Sigmoid colon (tissue), 7 donors: ENCODE measurements at places on chromosomes 1 and 21. TPM values are rescaled to one million over a fixed set of nuclear protein-coding genes. Genes with fewer than 3 reads are reported as not detected.

S100A9 gene
- total RNA-seq = 251 TPM

- peaks cover 43% of the 10 kb centered on the region for H3K36me3 ChIP-seq
- H3K4me1 ChIP-seq = peaks cover 5% of the 10 kb centered on the region
- no peaks in the 10 kb centered on the region for H3K27me3 ChIP-seq
- DNase-seq = no peak
- no peak overlapping the region for H3K4me3 ChIP-seq
Measured at GRCh38 chr1:161849518-161849917, 83.4 kb downstream of the ATF6 start.

PRR9 gene
- total RNA-seq = not detected

NBPF6 gene
- total RNA-seq = not detected

DNA sequence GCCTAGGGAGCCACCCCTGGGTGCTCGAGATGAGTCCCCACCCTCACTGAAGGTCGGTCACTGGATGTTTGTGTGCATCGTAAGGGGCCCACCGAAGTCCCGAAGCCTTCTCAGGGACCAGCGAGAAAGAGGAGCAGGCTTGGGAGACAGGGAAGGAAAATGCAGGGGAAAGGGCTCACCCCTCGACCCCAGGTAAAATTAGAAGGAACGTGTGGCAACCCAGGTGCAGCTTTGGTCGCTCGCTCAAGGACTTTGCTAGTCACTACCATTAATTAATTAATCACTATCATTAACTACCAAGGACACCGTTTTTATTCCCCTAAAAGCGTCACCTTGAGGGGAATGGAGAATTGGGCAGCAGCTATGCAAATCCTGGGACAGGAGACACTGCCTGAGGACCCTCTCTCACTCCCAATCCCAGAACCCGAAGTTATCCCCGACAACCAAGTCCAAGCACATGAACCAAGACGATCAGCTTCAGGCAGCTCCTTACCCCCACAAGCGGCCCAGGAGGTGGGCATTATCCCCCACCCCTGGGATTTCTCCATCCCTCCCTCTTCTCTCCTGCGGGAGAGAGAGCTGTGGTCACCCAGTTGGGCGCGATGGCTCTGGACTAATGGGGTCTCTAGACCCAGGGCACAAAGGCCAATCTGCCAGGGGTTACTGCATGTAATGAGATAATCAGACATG, 4.2 kb upstream of the SIM2 start:
- no peak overlapping the region for H3K27ac ChIP-seq
- no peaks in the 10 kb centered on the region for H3K36me3 ChIP-seq
- DNase-seq = no peak
- H3K4me3 ChIP-seq = no peak overlapping the region
- H3K4me1 ChIP-seq = no peaks in the 10 kb centered on the region

GJB4 gene
- not detected for total RNA-seq

DNA sequence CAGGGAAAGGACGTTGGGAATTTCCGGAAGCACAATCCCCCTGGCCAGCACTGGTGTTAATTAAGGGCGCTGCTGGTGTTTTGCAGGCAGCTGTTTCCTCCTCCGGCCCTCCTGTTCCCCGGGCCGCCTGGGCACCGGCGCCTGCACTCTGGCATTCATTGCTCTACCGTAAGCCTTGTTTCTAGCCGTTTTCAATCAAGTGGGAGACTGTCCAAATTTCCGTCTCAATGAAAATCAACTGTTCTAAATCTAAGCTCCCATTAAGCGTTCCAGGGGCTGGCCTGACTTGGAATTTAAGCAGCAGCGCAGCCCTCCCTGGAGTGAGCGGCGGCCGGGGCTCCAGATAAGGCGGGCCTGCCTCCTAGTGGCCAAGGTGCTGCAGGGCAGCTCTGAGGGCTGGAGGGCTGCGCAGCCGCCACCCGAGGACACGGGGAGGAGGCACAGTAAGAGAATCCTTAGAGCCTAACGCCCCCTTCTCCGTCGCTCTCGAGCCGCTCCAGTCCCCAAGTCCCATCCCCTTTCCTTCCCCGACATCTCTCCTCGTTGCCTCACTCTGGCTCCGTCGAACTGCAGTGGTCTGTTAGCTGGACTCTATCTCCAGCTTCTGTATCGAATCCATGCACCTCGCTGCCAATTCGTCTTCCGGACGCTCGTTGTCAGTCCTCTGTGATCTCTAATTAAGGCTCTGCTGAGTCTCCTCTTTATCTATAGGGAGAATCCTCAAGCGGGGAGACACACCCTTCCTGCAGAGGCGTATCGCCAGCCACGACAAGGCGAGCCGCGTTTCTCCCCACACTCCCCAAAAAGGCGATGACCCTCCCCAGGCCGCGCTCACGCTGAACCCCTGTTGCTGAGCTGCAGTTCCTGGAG, 57.8 kb upstream of the LRRC8D start:
- H3K27me3 ChIP-seq = no peaks in the 10 kb centered on the region
- no peaks in the 10 kb centered on the region for H3K36me3 ChIP-seq
- H3K4me3 ChIP-seq = peak overlapping the region; percentile 23
- peaks cover 11% of the 10 kb centered on the region for H3K4me1 ChIP-seq
- peak; percentile 90 for DNase-seq
- no peak overlapping the region for H3K27ac ChIP-seq

AADACL3 gene
- not detected for total RNA-seq

GRCh38 chr21:41052820-41053555, 115.0 kb upstream of the BACE2 start:
- no peaks in the 10 kb centered on the region for H3K27me3 ChIP-seq
- DNase-seq = no peak
- no peak overlapping the region for H3K27ac ChIP-seq
- H3K4me3 ChIP-seq = no peak overlapping the region
- H3K4me1 ChIP-seq = no peaks in the 10 kb centered on the region

DNA sequence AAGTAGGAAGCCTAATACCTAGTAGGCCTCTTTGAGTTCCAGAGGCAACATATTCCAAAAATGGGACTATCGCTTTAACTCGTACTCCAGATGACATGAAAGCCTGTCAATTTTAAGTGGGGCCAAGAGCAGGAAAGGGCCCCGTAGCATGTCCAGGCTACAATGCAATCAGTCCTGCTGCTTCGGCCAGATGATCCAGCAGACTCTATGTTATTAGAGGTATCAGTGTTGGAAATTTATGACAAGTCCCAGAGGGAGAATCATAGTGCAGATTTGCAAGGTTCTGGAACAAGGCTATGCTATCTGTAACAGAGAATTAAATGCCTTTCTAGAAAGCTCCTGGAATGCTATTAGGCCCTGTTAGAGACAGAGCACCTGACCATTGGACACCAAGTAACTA, 56.7 kb upstream of the SRP9 start:
- no peaks in the 10 kb centered on the region for H3K27me3 ChIP-seq
- DNase-seq = no peak
- no peak overlapping the region for H3K4me3 ChIP-seq
- H3K4me1 ChIP-seq = no peaks in the 10 kb centered on the region
- no peaks in the 10 kb centered on the region for H3K36me3 ChIP-seq
- no peak overlapping the region for H3K27ac ChIP-seq

GSTM2 gene
- total RNA-seq = 42.5 TPM

RGS1 gene
- total RNA-seq = 153 TPM

- peaks cover 12% of the 10 kb centered on the region for H3K4me1 ChIP-seq
- H3K4me3 ChIP-seq = no peak overlapping the region
- H3K36me3 ChIP-seq = no peaks in the 10 kb centered on the region
- no peak for DNase-seq
- no peaks in the 10 kb centered on the region for H3K27me3 ChIP-seq
Measured at GRCh38 chr1:50329332-50329932, 93.8 kb downstream of the DMRTA2 start.
